ENCODE measurements at places on chromosomes 11 and 22. TPM values are rescaled to one million over a fixed set of nuclear protein-coding genes. Genes with fewer than 3 reads are reported as not detected.

OR52H1 gene
- total RNA-seq = 0.41 TPM

ACTN3 gene
- not detected for total RNA-seq

TMEM132A gene
- total RNA-seq = 131 TPM

SCGB1D1 gene
- total RNA-seq = not detected

RAG1 gene
- 0.41 TPM for total RNA-seq

CD3G gene
- total RNA-seq = not detected

OR2AT4 gene
- total RNA-seq = not detected

TECTA gene
- total RNA-seq = 2.0 TPM

GGT1 gene
- total RNA-seq = 2.0 TPM

FAM83F gene
- total RNA-seq = 0.41 TPM

SMIM35 gene
- not detected for total RNA-seq

NAT10 gene
- total RNA-seq = 14.7 TPM

FAM180B gene
- total RNA-seq = not detected

ASPHD2 gene
- 14.3 TPM for total RNA-seq

CDCA5 gene
- total RNA-seq = 1.6 TPM

BIK gene
- not detected for total RNA-seq

CABP7 gene
- 1.6 TPM for total RNA-seq

GRIK4 gene
- 3.3 TPM for total RNA-seq

MUC5B gene
- not detected for total RNA-seq

CLDN5 gene
- total RNA-seq = 84.8 TPM

RAG2 gene
- total RNA-seq = not detected

SLC22A12 gene
- not detected for total RNA-seq

GRM5 gene
- total RNA-seq = 149 TPM

HPX gene
- total RNA-seq = 0.82 TPM

SPA17 gene
- total RNA-seq = 5.7 TPM

LRRC74B gene
- under 0.01 TPM for total RNA-seq

CCDC116 gene
- not detected for total RNA-seq

VSIG10L2 gene
- not detected for total RNA-seq

CENPM gene
- total RNA-seq = 3.7 TPM

FGF19 gene
- total RNA-seq = not detected

GGT5 gene
- 0.41 TPM for total RNA-seq

THY1 gene
- 15.1 TPM for total RNA-seq

OR2D2 gene
- total RNA-seq = 0.41 TPM

UBQLN3 gene
- total RNA-seq = under 0.01 TPM

IL17REL gene
- under 0.01 TPM for total RNA-seq

OR8B2 gene
- total RNA-seq = not detected

BAIAP2L2 gene
- total RNA-seq = under 0.01 TPM

CHRM1 gene
- total RNA-seq = 14.3 TPM

SAA4 gene
- total RNA-seq = not detected

CLMP gene
- 50.5 TPM for total RNA-seq

WBP2NL gene
- total RNA-seq = 4.5 TPM

MMP10 gene
- total RNA-seq = not detected

GDPD4 gene
- total RNA-seq = not detected

SEC14L6 gene
- 0.82 TPM for total RNA-seq

MYH9 gene
- total RNA-seq = 32.2 TPM

FAT3 gene
- 151 TPM for total RNA-seq

TMEM25 gene
- 27.3 TPM for total RNA-seq

C22orf42 gene
- total RNA-seq = 0.41 TPM

DERL3 gene
- total RNA-seq = 0.82 TPM

MAJIN gene
- not detected for total RNA-seq

PRG3 gene
- total RNA-seq = not detected

FGF4 gene
- not detected for total RNA-seq

EMSY gene
- total RNA-seq = 28.9 TPM
